ENCODE measurements at places on chromosomes 4 and X.
A peak's percentile ranks its signal among the peaks of the same experiment; 100 is the strongest.

GRCh38 chr4:5812506-5813229 is 80.2 kb downstream of the CRMP1 start:
- peak; percentile 39 for DNase-seq

- DNase-seq = no peak
Measured at GRCh38 chr4:119550857-119551532, 77.6 kb downstream of the PDE5A start.

DNA sequence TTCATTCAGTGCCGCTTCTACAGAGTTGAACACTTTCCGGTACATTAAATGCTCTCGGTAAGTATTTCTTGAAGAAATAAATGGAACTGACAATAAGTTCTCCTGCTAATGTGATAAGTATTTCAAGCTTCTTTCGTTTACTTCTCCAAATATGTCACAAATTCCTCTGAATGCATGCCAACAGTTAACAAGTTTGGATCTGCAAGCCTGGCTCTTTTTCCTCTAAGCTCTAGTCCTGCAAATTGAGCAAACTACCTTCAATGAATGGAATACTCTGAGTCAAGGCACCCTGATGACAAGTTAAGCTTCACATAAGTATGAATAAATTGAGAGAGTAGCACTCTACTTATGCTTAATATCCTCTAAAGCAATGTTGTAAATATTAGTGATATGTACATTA is 403.6 kb downstream of the PDGFC start:
- DNase-seq = no peak

- DNase-seq = no peak
Measured at GRCh38 chr4:140037353-140038030, 116.5 kb downstream of the MAML3 start.

- no peak for DNase-seq
Measured at GRCh38 chr4:122673252-122673651, 52.4 kb upstream of the IL21 start.

DNA sequence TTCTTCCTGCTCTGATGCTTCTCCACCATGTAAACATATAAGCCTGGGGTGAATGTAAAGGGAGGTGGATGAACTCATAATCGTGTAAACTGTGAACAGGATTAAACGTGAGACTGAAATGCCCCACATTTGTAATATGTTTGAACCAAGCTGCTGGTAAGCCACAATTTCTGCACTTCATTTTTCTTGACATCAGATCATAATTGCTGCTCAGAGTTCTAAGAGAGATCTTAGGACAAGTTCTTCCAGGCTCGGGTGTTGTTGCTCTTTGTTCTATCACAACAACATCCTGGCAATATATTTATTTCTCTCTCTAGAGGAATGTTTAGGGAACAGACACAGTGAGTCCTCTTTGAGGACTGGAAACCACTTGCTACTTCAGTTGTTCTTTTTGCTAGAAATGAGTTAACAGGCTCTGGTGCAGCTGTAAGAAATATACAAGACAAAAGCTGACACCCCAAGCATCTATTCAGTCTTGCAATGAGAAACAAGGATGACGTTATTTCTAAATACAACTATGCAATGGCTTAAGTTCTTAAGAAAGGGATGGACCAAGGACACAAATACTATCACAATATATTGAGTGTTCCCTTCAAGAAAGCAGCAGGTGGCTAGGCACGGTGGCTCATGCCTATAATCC is 59.6 kb downstream of the LNX1 start:
- DNase-seq = no peak

Data from NCI-H187 (cell line).